ENCODE measurements at places on chromosomes 2 and 18.

DNA sequence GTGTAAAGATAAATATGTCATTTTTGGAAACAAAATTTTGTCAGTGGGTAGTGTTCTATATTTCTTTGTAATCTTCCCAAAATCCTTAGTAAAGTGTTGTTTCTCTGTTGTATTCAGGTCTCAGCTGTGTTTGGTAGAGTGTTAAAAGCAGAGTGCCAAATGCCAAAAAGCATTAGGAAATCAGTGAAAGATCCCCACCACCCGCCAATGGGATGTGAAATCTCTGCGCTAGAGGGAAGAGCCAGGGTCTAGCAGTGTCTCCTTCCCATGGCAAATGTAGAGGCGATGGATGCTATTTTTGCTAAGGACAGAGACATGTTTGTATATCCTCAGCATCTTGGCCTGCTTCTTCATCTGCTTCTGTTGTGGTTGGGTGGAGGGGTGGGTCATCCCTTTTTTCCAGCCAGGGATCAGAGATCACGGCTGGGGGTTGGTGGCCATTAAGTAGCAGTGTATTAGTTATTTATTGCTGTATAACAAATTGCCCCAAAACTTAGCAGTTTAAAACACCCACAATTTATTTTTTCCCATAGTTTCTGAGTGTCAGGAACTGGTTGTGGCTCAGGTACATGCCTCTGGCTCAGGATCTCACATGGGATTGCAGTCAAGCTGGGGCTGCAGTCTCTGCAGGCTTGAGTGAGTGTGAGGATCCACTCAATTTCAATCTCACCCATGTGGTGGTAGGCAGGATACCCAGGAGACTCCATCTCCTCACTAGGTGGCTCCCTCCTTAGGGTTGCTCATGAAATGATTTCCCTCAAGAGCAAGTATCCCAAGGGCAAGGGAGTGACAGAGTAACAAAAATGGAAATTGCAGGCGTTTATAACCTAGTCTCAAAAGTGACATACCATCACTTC lies 211.9 kb downstream of the MYCN start:
- DNase-seq = no peak

DNA sequence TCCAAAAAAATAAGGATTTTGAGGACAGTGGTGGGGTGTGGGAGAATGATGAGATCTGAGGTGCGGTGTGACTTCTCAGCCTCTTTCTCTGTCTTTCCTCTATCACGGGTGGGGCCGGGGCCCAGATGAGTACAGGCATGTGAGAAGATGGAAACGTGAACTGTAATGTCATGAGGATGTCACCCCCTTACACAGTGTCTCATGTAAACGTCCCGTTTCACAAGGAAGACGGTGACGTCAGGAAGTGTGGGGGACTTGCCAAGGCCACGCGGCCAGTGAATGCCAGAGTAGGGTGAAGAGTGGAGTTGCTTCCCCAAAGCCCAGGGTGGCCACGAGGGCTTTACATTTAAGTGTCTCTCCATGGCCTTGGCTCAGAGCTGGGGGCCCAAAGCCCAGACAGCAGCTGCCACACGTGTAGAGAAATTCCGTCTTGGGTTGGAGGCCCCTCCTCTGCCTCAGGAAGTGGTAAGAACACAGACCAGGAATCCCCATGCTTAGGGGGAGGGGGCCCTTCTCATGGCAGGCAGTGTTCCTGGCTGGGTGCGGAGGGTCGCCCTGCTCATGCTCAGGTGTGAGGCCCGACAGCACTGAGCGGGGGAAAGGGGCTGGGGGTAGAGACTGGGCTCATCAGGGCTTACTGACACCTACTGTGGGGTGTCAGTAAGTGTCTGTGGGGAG lies 80.9 kb upstream of the SMAD7 start:
- peak; percentile 15 for DNase-seq

DNA sequence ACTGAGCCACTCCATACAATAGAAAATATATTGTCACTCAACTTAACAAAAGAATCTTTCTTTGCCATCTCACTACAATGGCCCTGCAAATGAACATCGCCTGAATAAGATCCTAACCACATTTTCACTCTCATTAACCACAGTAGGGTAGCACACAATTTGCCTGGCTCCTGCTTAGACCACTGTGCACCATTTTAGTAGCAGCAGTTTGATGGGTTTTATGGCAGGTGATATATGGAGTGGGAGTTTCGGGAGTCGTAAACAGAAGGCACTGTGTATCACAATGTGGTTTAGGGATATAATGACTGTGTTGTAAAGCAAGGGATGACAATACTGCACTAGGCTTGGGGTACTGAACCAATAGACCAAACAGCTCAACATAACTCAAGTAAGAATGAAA lies 617.4 kb downstream of the BCL11A start:
- DNase-seq = no peak

DNA sequence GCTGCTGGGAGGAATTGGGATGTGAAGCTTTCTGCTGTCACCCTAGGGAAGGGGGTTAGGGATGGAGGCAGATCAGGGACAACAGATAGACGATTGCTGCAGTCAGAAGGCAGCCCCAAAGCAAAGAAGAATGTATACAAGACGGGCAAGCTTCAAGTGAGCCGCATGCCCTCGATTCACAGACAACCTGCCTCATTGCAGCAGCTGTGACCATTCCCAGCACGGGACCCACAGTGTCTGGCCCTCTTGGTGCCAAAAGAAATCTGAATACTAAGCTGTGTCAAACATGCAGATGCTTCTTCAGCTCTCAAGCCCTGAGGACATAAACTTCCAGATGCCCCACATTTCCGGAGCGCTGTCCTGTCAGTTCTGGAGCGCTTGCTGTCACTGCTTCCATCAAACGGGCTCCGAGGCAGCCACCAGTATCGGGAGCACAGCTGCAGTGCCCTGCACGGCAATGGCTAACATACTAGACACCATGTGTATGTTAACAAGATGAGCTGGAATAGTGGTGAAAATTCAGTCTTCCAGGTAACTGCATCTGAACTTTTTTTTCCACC lies 33.8 kb downstream of the PRELID3A start:
- no peak for DNase-seq

DNA sequence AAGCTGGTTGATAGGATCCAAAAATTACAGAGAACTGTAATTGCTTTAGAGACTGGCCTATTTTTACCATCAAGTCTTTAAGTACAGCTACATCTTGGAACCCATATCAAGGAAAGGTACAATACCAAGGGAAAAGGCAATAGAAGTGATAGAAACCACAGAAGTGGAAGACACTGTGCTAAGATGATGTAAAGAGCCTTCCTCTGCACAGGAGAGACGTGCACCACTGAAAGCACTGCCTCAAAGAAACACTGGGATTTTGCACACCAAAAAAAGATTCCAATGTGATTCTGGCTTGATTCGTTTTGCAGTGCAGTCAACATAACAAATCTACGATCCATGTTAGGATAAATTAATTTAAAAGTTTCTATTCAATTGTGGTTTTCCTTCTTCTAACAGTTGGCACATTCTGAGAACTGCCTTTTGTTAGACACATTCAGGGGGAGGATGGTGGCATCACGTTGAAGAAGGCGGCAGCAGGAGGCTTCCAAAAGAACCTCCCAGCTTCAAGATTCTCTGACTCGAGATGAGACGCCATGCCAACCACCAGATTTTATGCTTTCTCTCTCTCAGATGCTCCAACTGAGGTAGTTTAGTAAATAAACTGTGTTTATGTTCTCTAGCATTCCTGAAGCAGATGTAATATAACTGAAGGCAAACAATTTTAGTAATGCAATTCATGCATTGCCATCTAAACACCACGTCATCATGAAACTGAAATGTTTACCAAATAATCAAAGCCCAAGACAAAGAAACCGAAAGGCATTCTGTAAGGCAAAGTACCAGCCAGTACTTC lies 102.9 kb downstream of the BCL2 start:
- no peak for DNase-seq

DNA sequence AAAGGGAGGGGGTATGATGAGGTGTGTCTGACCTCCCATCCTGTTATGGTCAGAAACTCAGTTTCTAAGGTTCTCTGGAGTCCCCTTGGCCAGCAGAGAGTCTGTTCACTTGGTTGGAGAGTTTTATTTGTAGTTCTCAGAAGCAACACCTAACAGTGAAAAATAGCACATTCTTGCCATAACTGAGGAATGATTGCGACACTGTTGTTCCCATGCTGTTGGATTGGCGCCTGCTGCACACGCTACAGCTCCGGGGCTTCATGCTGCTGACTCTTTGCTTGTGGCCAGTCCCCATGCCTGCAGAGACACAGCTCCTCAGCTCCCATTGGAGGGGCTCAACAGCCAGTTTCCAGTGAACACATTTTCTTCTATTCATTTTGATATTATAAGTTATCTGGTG lies 42.1 kb downstream of the TPGS2 start:
- DNase-seq = no peak

DNA sequence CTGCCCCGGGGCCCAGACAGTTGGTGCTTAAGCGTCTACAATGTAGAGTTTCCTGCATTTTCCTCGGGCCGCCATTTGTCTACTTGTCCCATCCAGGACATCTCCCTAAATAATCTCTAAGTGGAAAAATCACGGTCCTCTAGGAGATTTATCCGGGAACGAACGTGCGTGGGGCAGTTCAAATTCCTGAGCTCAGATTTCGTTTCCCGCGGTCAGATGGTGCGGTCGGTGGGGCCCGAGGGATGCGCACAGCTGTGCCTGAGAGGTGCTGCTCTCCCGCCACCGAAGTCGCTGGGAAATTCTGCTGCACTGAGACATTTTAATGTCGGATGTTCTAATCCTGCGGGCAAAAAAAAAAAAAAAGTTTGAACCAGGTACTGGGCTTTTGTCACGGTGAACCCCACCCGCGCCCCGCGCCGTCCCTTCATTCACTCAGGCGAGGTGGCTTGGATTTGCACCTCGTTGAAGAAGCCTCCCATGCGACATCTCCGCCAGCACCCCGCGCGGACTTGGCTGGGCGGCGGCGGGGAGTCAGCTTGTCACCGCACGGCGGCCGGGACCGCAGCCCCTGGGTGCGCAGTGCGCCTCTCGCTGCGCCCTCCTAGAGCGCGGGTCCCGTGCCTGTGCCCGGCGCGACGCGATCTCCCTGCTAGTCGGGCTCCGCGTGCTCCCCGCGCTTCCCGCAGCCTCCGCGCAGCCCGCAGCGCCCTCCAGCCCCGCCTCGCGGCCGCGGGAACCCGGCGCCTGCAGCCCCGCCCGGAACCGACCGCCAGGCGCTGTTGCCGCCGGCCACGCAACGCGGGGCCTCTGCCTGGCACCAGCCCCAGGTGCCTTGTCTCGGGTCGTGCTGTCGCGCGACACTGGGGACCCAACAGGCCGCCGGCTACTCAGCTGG lies 191.9 kb upstream of the TCF4 start:
- no peak for DNase-seq

DNA sequence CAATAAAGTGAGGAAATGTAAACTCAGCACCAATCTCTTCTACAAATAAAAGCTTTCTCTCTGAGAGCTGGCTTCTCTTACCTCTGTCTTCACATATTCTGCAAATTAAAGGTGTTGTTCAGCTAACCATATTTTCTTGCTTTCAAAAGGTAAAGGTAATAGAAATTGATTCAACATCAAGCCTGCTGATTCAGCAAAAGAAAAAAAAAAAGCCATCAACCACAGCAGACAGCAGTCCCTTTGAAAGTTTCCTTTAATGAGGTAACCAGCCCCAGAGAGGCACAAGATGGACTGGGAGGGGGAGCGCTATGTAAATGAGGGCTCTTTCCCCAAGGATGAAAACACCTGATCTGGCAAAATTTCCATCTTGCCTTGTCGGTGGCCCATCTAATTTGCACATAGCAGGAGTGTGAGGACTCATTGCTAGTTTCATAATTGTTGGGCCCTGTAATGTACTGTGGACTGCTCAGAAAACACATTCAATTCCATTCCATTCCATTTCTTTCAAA lies 154.9 kb upstream of the SOX11 start:
- DNase-seq = no peak

DNA sequence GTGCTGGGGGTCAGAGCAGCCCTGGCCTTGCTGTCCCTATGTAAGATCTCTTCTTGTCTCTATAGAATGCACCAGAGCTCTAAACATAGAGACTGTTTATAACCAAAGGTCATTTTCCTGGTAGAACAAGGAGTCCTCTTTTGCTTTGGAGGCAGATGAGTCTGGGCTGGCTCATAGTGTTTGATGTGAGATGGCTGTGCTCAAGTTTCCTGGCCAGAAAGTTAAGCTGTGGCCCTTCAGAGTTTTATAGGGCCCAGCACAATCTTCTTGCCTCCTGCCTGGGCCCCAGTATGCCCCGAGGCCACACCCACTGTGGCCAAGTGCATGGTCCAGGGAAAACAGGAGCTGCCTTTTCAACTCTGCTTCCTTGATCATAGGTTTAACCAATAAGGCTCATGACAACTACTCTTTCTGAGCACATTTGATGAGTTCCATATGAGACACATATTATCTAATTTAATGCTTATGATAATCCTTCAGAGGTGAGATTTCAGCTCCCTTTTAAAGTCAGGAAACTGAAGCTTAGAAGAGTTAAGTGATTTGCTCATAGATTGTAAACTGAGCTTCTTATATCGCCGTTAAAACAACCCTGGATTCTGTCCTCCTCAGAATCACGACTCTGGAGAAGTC lies 66.3 kb downstream of the MYCN start:
- DNase-seq = no peak

- no peak for DNase-seq
Measured at GRCh38 chr2:234071664-234072063, 21.2 kb downstream of the SPP2 start.

GRCh38 chr2:205411558-205411957 lies 270.7 kb upstream of the NRP2 start:
- no peak for DNase-seq

- no peak for DNase-seq
Measured at GRCh38 chr2:176151442-176152287, at the start of gene HOXD4. TSS of gene HOXD4 (plus strand) at chr2:176151550. CDS start at chr2:176151634, 84 bp downstream.

DNA sequence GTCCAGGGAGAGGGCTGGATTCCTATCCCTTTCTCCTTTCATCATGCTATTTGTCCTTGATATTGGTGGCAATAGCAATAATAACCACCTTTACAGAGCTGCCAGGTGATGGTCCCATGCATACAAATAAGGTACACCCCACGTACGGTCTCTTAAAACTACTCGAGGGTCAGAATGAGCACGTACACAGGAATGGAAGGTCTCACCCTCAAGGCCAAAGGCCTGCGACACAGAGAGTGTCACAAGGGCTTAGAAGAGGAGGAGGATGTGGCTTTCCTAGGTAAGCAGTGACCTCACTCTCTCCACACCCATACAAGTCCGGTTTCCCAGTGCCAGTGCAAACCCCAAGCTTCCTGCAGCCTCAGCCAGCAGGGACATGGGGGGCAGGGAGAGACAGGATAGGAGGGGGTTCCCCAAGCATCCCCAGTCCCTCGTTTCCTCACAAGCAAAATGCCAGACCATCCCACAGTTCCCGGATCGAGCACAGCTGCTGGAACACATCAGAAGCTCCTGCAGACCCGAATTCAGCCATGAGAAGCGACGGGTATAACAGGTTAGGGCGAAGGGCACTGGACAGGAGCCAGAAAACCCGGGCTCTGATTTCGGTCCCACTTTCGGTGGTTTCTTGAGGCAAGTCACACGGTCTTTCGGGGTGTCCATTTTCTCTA lies 49.2 kb downstream of the PLB1 start:
- DNase-seq = no peak

GRCh38 chr2:27566628-27567027 lies 16.2 kb upstream of the ZNF512 start:
- no peak for DNase-seq

- no peak for DNase-seq
Measured at GRCh38 chr2:212682937-212683336, 144.3 kb upstream of the ERBB4 start.

Measured in stimulated activated CD4-positive, alpha-beta T cell treated with anti-CD3 and anti-CD28 coated beads, Interleukin-4, amount 100 ng/mL, for 48 hours (primary cell).